Posterior vena cava (tissue), 2 donors: ENCODE measurements at places on chromosomes 2 and 18.
A peak's percentile ranks its signal among the peaks of the same experiment; 100 is the strongest.

GRCh38 chr2:41967476-41968181 lies 80.2 kb upstream of the PKDCC start:
- peak; percentile 85 for DNase-seq

- no peak for DNase-seq
Measured at GRCh38 chr2:214706986-214707385, 102.5 kb downstream of the BARD1 start.

DNA sequence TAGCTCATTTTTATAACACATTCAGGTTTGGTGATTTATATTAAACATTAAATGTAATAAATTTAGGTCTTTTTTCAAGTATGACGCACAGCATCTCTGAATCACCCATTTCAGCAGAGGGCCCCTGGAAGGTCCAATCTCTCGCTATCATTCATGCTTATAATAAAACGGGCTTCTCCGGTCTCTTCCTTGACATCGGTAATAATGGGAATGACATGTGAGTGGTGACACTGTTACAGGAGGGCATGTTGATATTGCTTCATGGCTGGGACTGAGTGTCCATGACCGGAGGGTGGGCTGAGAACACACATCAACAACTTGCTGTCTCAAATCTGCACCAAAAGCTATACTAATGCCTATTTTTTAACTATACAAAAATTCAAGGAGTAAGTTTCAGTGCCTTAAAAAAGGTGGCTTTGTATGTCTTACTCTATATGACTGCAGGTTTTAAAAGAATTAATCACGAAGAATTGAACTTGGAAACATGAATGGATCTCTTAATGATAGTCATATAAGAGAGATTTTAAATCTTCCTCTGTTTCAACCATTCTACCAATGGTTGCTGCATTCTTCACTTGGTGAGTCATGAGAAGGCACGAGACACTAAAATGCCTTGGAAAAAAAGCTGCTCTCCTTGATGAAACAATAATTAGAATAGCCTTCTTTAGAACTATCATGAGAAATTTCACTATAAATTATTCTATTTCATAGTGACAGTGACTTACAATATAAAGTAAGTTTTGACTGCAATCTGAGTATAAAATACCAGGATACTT lies 101.9 kb upstream of the NRP2 start:
- no peak for DNase-seq

- DNase-seq: no peak
Measured at GRCh38 chr18:46338766-46339165, 234.6 kb downstream of the HAUS1 start.
